Activated B cell treated with CpG ODN at 0.5 μM for 24 hours (primary cell): ENCODE measurements at places on chromosomes 2 and 18. TPM values are rescaled to one million over a fixed set of nuclear protein-coding genes. Genes with fewer than 3 reads are reported as not detected.

GRCh38 chr2:67240507-67240906 lies 156.6 kb upstream of the ETAA1 start:
- no peak for DNase-seq

DNA sequence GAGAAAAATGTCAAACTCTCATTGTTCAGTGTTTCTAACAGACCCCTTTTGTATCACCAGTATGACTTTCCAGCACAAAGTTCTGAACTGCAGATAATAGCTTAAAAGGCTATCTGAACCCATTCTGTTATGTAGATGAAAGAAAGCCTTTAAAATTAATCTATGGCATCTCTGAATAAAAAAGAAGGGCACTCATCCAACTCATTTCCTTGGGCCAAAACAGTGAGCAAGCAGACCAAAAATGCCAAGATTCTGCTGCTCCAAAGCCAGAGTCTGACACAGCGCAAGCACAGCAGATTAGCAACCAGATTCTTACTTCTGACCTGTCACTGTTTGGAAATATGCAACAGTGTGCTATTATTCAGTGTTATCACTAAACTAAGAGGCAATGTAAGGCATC lies 22.6 kb upstream of the ITGA6 start:
- no peak for DNase-seq

- no peak for DNase-seq
These were observed 801.3 kb downstream of the ERBB4 start for GRCh38 chr2:211737282-211737681.

DNA sequence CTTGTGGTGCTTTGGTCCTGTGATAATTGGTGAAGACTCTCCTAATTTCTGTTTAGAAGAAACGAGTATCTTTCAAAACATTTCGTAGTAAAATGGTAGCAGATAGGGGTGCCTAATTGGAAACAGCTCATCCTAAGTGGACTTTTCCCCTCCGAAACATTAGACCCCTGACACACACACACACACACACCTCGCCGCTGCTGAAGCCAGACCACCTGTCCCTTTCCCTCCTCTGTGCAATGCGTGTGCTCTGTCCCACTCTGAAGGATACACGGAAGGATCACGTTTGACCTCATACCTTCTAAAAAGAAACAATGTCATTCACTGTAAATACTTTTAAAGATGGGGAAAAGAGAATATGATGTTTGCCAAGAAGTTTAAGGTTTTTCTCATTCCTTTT lies 36.2 kb upstream of the TMEM87B start:
- no peak for DNase-seq

GRCh38 chr2:191190435-191190834 lies 39.6 kb upstream of the STAT4 start:
- DNase-seq: no peak

GRCh38 chr2:223930103-223930976 lies 14.8 kb downstream of the WDFY1 start:
- no peak for DNase-seq

GRCh38 chr2:148578493-148578884 lies 66.1 kb upstream of the EPC2 start:
- no peak for DNase-seq

The SERPINB11 gene
- total RNA-seq: not detected in 2 replicates

The RFTN2 gene
- total RNA-seq: not detected in 2 replicates

The CKAP2L gene
- total RNA-seq: 1.2 TPM in 2 replicates
